ENCODE measurements at places on chromosomes 2 and 18. TPM values are rescaled to one million over a fixed set of nuclear protein-coding genes. Genes with fewer than 3 reads are reported as not detected.

DNA sequence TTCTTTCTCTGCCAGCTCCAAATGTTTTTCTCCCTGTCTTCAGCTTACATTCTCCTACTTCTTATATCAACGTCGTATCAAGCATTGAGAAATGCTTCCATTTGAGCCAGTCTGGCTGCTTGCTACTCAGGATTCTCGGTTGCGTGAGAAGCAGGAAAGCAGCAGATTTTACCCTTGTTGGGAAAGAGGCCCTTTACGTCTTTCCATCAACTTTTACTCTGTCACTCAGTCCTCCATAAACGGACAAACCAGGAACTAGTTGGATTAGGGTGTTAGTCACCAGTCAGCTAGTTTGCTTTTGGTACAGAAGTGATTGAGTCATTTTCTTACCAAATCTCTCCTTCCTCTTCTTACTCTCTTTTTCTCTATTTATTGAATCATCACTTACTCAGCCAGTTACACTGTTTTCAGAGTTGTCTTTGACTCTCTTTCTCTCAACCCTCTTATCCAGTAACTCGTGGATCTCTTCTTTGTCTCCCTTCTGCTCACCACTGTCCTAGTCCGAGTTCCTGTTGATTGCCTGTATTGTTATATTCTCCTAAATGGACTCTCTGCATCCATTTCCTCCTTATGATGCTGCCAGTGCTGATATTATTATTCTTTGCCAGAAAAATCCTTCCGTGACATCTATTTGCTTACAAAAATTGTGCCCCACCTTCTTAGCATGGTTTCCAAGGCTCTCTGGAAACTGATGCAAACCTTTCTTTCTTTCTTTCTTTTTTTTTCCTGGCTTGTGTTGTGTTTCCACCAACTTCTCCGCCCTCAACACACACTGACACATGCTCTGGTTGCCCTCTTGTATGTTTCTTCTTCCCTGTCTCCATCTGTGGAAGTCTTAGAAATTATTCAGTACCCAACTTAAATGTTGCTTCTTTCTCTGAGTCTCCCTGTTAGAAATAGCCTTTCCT is 61.5 kb downstream of the VRK2 start:
- no peak for DNase-seq

GRCh38 chr18:10971717-10972116 is 177.7 kb downstream of the PIEZO2 start:
- DNase-seq = no peak

Gene C2orf66
- total RNA-seq = not detected

Gene ACVR1C
- 0.54 TPM for total RNA-seq

Data from upper lobe of left lung (tissue), 6 donors.